ENCODE measurements at places on chromosomes 1 and 21.

- no peak for DNase-seq
Measured at GRCh38 chr21:45409466-45410150, 4.6 kb downstream of the COL18A1 start.

GRCh38 chr1:175857756-175858155 lies 114.4 kb upstream of the TNR start:
- no peak for DNase-seq

DNA sequence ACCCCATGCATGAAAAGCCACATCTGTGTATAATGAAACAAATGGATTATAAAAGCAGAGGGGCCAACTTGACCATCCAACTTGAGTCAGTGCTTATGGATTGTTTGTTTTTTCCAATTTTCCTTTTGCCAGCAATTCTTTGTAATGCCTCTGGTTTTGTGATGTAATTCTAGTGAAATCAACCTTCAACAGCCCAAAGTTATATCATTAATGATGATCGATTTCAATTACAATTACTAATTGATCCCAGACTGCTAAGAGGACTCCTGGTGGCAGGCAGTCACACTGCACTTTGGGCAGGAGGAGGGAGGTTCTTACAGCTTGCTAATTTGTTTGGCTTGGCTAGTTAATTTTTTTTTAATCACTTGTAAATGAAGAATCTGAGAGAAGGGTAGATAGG lies 552.3 kb downstream of the NUF2 start:
- DNase-seq: no peak

DNA sequence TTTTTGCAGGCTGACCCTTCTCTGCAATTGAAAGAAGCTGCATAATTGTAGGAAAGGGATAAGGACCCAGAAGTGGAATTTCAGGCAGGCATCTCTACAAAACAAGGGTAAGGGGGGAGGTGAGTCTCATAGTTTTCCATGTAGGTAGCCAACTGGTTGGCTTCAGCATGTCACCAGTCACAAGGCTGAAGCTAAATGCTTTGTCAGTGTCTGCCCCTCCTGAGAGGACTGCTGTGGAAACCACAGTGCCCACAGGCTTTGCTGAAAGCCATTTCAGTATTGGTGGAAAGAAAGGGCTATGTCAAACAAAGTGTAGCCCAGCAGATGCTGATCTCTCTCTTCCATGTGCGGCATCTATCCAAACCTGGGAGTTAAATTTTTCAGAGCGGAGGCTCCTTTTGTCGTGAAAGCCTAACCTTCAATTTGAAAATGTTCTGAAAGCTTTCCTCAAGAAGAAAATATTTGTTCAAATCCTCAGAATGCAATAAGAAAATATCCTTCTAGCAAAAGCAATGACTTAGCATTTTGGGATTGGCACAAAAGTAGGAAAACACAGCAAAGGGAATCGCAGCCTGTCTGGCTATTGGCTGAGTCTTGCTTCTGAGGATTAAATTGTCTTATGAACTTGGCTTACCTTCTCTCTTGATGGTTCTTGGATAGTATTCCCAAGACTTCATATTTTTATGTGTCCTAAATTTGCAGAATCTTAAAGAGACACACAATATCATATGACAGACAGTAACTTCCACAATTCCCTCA lies 591.7 kb downstream of the PLPP3 start:
- DNase-seq: no peak

DNA sequence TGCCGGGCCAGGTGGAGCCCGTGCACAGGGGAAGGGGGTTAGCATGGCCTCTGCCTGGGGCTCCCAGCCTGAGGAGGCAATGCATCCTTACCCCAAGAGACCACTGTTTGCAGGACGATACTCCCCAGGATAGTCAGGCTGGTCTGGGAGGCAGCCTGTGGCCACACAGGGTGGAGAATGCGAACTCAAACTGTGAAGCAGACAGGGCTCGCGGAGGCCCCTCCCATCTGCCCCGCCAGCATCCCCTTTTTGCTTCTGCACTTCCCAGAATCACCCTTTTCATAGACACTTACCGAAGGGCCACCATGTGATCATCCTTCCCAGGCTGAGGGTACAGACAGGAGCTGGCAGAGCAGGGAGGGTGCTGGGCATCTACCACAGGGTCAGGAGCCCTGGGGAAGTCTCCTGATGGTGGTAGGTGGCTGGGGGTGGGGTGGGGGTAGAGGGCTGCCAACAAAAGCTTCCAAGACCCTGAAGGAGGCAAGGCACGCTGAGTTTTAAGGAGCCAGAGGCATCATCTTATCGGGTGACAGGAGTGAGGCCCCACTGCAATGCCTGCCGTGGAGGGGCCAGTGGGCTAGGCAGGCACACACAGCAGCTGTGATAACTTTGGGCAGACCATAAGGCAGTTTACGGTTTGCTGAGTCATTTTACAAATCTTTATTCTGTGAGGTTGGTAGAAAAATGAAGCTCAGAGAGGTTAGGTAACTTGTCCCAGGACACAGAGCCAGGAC lies 31.3 kb upstream of the BTG2 start:
- DNase-seq: peak; percentile 43

Measured in KBM-7 (cell line).